CD4-positive, alpha-beta memory T cell (primary cell): ENCODE measurements at places on chromosomes 11 and 22.

DNA sequence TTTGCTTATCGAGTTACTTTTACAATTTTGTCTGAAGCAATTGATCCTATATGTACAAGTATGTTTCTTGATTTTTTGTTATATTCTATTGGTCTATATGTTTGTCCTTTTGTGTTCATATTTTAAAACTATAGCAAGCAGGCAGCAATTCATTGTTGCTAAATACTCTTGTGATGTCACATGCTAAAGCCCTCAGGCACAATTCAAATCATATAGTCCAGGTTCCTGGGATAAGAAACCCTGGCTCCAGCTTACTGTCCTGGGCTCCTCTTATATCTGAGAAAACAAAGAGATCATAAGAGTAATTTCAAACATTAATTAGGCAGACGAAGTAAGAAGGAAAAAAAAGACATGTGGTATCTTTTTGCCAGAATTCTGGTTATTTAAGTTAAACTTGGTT lies 6.6 kb upstream of the CCDC83 start:
- H3K27ac ChIP-seq, result no peak overlapping the region
- DNase-seq, result no peak
- no peaks in the 10 kb centered on the region for H3K36me3 ChIP-seq
- no peak overlapping the region for H3K4me3 ChIP-seq
- H3K27me3 ChIP-seq, result no peaks in the 10 kb centered on the region
- no peaks in the 10 kb centered on the region for H3K4me1 ChIP-seq

GRCh38 chr11:1450949-1451710 lies 35.4 kb downstream of the MOB2 start:
- no peaks in the 10 kb centered on the region for H3K27me3 ChIP-seq
- H3K4me1 ChIP-seq, result no peaks in the 10 kb centered on the region
- DNase-seq, result no peak
- no peaks in the 10 kb centered on the region for H3K36me3 ChIP-seq

- no peak overlapping the region for H3K4me3 ChIP-seq
- no peaks in the 10 kb centered on the region for H3K4me1 ChIP-seq
- H3K27me3 ChIP-seq, result no peaks in the 10 kb centered on the region
- DNase-seq, result no peak
Measured at GRCh38 chr22:27778294-27779090, 23.1 kb downstream of the MN1 start.

GRCh38 chr22:49678842-49679170 lies 148.9 kb downstream of the BRD1 start:
- H3K27ac ChIP-seq, result no peak overlapping the region
- no peak overlapping the region for H3K4me3 ChIP-seq
- no peaks in the 10 kb centered on the region for H3K4me1 ChIP-seq
- no peaks in the 10 kb centered on the region for H3K27me3 ChIP-seq
- DNase-seq, result no peak

DNA sequence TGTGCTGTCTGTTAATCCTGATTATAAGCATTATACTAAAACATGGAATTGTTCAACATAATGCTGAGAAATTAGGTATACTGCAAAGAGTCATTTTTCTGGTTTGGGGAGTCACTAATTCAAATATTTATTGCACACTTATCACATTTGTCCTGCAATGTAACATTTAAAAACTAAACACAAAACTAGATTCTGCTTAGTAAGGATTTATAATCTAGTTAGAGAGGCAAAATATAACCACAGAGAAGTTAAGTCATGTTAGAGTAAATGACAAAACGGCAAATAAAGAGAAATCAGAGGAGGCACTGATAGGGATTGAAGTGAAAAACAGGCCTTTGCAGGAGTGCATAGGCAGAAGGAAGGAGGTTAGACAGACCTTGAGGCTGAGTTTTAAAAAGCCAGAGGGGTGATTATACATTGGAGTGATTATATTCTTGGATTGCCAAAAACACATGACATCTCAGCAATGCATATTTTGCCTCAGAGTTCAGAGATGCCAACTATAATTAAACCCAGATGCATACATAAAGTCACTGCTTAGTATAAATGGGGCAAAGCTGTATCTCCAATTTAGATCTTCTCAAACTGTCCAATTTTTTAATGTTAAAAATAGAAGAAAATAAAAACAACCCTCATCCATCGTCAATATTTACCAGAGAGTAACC lies 49.7 kb downstream of the CCDC34 start:
- H3K4me3 ChIP-seq, result no peak overlapping the region
- no peak overlapping the region for H3K27ac ChIP-seq
- no peaks in the 10 kb centered on the region for H3K36me3 ChIP-seq
- DNase-seq, result no peak
- H3K27me3 ChIP-seq, result no peaks in the 10 kb centered on the region
